ENCODE measurements at places on chromosomes 3 and 15.
A peak's percentile ranks its signal among the peaks of the same experiment; 100 is the strongest.

DNA sequence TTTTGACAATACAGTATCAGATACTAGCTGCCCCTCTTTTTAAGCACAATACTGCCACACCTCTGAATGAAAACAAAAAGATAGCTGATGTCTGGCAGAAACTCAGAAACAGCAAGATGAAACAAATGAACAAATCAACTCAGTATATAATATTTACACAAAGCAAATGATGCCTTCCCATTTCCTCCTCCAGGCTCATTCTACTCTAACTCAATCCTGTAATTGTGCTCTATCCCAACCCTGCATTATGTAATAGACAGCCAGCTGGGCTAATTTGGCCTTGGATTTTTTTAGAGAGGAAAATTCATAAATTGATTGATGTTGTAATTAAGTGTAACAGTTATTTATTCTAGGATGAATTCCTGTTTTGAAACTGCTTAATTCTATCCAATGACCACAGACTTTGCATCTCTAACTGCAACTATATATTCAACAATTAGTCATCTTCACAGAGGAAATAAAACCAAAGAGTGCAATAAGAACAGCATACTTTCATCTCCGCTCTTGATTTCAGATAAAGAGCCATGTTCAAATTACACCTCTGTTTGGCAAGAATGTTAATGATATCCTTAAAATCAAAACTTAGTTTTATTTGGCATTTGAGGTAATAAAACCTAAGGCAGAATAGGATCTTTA lies 6.1 kb downstream of the ATG3 start:
- DNase-seq: no peak

DNA sequence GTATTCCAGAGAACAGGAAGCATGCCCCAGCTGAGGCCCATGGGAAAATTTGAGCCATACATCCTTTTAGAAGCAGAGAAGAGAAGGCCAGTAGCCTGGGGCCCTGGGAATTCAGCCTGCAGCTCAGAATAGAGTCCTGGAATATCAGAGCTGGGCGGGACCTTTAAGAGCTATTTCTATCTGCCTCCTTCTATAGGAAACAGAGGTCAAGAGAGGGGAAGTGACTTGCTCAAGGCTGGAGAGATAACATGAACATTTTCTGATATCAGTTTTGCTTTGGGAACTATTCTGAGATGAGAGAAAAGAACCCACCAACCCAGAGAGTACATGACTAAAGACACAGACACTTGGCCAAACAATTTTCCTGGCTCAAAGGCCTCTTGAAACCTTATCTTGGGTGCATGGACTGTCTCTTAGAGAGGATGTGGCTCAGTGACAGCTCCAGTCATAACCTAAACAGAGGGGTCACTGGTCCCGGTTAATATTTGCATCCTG lies 26.0 kb downstream of the MASP1 start:
- no peak for DNase-seq

- peak; percentile 80 for DNase-seq
Measured at GRCh38 chr15:74396445-74397238, 29.2 kb upstream of the CYP11A1 start.

- DNase-seq: no peak
Measured at GRCh38 chr3:149421764-149422163, 44.3 kb upstream of the TM4SF1 start.

DNA sequence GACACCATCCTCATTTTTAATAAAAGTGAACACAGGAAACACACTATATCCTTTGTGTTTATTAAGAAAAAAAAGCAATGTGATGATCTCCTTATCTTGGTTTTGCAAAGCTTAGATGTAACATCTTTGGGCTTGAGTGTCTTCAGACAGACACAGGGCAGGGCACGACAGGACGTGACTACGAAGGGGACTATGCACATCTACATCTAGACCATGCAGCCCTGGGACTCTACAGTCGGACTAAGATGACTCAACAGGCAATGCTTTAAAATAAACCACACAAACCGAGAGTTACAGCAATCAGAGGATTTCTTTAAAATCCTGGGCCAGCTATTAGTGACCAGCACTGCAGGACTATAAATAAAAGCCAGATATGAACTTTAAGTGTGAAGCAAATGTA lies 22.8 kb upstream of the TM2D3 start:
- DNase-seq: peak; percentile 80

- no peak for DNase-seq
Measured at GRCh38 chr15:56754772-56755370, 21.6 kb upstream of the ZNF280D start.

DNA sequence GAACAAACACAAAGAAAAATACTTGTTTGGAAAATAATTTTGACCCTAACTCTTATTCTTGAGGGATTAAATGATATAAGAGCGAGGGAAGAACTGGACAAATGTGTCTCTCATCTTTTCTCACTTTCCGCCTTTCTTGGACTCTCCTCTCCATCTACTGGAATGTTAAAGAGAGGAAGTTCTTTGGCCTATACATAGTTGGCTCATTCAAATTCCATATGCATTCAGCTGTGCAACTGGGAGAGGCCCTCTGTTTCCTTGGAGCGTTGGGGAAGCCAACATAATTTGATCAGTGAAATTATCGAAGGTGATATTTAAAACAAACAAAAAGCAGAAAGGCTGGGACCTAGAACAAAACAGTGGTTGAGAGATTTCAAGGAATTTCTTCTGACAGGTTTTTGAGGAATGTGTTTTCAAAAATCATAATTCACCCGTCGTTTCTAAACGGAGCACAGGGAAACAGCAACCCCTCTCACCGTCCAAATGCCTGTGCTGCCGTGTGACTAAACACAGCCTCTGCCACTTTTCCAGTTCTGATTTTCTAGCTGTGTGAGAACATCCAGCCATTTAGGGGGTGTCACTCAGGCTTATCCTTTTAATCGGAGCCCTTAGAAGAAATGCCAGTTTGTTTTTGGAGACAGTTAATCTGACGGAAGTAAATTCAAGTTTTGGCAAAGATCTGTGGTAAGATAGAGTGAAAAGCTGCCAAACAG lies 489.9 kb downstream of the SOX2 start:
- no peak for DNase-seq

- no peak for DNase-seq
Measured at GRCh38 chr15:76894174-76894573, 11.0 kb downstream of the SCAPER start.

DNA sequence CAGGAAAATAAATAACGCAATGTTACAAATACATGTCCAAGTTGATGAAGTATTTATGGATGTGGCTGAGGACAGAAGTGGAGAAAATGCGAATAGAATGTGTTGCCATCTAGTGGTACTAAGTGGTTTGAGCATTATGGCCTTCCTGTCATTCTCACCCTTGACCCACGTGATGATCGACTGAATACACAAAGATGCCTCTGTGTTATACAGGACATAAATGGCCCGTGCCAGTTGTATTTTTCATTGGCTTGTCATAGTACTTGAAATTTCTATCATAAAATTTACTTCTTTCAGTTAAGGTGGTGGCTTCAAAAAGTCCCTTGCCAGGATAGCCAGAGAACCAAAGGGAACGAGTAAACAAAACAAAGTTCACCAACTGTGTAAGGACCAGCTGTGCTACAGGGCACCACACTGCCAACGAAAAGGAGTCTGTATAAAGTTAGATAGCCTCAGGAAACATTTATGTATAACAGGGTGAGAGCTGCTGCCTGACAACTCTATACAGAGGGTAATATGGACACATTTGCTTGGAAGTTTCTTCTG lies 103.7 kb downstream of the MYH15 start:
- peak; percentile 67 for DNase-seq

GRCh38 chr3:183962807-183963206 lies 54.9 kb downstream of the ABCC5 start:
- DNase-seq: no peak

- DNase-seq: no peak
Measured at GRCh38 chr3:55771503-55771902, 284.4 kb upstream of the WNT5A start.

- DNase-seq: peak; percentile 64
Measured at GRCh38 chr3:28476194-28476593, 127.6 kb upstream of the AZI2 start.

DNA sequence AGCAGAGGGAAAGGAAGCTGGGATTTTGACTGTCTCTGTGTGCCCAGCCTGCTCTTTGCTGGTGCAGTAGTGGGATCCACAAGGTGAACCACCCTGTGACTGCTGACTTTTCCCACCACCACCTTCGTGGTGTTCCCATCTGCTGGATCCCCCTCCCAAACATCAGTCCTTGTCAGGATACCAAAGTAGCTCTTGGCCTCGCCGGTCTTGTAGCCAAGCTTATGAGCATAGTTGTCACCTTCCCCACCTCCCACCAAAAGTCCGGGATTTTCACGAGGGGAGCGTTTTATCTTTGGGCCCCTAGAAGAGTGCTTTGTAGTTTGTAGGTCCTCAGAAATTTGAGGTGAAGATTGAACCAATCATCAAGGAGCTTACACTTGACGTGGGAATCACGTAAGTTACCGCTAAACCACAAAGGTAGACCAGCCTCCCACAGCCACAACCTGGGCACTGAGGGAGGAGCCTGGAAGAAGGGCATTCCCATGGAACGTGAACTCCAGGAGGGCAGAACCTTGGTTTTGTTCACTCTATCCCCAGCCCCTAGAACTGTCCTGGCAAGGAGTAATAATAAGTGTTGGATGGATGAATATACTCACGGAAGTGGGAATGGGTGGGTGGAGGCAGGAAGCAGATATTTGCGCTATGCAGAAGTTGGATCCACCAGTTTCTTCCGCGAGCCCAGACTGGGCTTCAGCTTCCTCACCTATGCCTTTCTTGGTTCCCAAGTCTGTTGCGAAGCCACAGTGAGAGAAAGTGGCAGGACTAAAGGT lies 814 bp upstream of the TEX264 start:
- DNase-seq: no peak

DNA sequence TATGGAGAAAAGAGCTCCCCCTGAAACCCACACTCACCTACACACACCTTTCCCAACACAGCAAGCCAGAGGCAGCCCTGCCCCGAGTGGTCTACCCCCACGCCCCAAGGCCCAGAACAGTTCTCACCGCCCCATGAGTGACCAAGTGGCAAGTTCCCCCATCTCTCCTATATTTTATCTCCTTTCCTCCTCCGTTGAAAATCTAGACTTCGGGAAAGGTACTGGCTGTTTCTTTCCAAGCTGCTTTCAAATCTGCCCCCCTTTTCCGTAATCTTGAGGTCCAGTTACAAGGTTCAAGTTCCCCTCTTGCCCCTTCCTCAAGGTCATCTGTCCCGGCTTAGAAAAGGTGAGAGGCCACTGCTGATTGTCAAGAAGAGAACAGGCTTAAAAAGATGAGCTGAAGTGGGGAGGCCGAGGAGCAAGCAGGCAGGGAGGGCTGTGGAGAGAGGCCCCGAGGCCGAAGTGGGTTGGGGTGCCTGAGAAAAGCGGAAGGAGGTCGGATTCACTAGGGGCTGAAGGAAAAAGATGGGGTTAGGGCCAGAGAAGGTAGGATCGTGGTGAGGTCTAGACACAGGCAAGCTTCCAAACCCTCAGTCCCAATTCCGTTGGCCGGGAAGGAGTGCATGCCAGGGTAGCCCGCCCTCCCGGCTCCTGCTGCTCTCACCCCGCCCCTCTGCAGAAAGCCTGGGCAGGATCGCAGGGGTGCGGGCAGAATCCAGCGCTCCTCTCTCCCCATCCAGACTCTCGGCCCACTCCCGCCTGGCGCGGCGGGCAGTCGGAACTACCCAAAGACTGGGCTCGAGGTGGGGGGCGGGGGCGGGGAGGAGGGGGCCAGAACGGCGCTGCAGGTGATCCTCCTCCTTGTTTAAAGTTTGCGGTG lies 1.7 kb downstream of the SEMA5B start:
- DNase-seq: no peak

DNA sequence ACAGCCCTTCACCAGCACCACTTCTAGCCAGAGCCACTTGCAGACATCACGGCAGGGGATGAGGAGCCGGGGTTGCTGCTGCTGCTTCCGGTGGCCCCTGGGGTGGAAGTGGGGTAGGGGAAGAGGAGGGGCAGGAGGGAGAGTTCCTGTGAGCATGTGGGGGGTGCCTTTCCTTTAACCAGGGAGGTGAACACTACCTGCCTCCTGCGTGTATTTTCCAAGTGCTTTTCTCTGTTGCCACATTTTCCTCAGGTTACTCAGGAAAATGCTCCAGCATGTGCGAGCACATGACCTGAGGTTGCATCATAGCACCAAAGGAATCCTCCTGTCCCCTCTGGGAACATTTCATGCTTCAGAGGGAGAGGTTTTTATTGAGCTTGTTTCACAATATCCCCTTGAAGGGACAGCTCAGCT lies 12.2 kb upstream of the SACM1L start:
- DNase-seq: peak; percentile 45

- DNase-seq: no peak
Measured at GRCh38 chr3:105328338-105328730, 38.4 kb upstream of the ALCAM start.

DNA sequence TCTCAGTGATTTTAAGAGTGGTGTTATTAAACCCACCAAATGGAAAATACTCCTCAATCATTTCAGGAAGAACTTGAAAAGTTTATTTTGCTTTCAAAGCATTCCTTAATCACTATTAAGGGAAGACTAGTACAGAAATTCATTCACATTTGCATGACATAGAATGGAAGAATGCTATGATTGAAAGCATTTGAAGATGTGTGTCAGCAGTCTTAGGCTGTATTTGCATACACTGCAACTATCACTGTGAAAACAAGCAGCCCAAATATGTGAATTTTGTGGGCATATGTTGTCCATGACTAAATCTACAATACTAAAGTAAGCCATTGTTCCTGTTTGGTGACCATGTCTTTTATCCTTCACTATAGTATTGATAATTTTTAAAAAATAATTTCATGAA lies 95.8 kb downstream of the CNTN3 start:
- no peak for DNase-seq

- DNase-seq: no peak
Measured at GRCh38 chr3:67045711-67046465, 47.8 kb downstream of the KBTBD8 start.

- no peak for DNase-seq
Measured at GRCh38 chr15:71679223-71679792, 131.0 kb upstream of the NR2E3 start.

- no peak for DNase-seq
Measured at GRCh38 chr3:64508140-64508539, 179.7 kb downstream of the ADAMTS9 start.

DNA sequence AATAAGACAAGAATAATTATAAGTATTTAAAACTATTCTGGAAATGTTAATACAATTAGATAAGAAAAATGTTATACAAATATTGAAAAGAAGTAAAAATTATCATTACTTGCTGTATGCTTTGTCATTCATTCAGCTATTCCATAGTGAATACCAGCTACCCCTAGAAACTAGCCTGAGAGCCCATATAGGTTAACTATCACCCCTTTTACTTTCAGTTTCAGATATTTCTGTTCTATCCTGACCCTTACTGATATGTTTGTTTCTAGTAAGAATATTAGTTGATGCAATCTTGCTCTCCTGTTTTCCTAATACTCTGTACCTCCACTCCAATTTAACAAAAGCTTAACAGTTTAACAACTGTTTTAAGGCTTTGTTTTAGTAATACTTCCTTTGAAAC lies 31.6 kb downstream of the FAM227B start:
- DNase-seq: no peak

DNA sequence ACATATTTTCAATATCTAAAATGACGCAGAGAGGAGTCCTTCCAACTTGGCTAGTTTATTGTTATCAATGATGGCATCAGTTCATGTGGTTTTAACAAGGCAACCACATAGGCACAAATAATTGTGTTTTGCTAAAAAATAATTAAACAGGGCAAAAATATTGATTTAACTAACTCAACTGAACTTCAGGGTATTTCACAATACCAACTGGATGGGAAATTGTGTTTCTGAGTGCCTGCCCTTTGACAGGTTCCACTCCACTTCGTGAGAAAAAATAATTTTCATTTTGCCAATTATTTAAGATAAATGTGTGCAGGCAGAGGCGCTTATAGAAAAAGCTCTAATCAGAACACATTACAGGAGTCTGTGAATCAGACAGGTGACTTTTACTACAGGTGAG lies 689.3 kb upstream of the CCDC54 start:
- DNase-seq: no peak
